Central memory CD8-positive, alpha-beta T cell (primary cell): ENCODE measurements at places on chromosomes 5 and 9.

GRCh38 chr9:114805670-114806525, at the start of gene TNFSF15:
Gene TNFSF15, minus strand, starts transcription at chr9:114806039. Its CDS starts 27 bp downstream, at chr9:114806012.
- peaks cover 41% of the 10 kb centered on the region for H3K4me1 ChIP-seq
- no peak within 1 kb of the TSS for H3K27ac ChIP-seq
- DNase-seq = no peak
- H3K27me3 ChIP-seq = no peaks in the 10 kb centered on the region

DNA sequence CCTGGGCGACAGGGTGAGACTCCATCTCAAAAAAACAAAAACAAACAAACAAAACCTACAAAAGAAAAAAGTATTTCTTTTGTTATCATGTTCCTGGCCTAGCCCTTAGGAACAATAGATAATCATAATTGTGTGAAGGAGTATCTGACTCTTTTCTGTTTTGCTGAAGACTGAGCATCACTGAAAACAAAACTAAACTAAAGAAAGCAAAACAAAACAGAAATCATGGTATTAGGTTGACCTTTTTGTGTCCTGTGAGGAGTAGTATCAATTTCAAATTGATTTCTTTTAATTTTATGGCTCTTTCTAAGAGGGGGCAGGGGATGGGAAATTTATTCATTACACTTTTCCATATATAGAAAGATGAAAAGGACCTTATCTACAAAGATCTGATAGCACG, 246.0 kb downstream of the YTHDC2 start:
- peaks cover 14% of the 10 kb centered on the region for H3K27me3 ChIP-seq
- H3K4me1 ChIP-seq = no peaks in the 10 kb centered on the region
- H3K27ac ChIP-seq = no peak overlapping the region
- no peak overlapping the region for H3K4me3 ChIP-seq
- no peaks in the 10 kb centered on the region for H3K36me3 ChIP-seq

DNA sequence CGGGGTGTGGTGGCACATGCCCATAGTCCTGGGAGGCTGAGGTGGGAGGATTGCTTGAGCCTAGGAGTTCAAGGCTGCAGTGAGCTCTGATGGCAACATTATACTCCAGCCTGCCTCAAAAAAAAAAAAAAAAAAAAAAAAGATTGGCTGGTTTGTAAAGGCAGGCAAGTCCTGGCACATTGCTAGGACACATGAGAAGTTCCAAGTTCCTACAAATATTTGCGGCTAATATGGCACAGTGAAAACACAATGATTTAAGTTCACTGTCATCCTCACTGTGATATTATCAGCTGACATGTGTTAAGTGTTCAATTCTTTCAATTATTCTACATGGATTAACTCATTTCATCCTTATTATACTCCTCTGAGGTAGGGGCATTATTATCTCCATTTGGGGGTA, 20.1 kb downstream of the TMEM268 start:
- no peaks in the 10 kb centered on the region for H3K4me1 ChIP-seq
- no peak overlapping the region for H3K4me3 ChIP-seq
- H3K27me3 ChIP-seq = no peaks in the 10 kb centered on the region
- DNase-seq = no peak
- H3K27ac ChIP-seq = no peak overlapping the region

GRCh38 chr9:112447283-112447761, 39.3 kb upstream of the KIAA1958 start:
- H3K27me3 ChIP-seq = no peaks in the 10 kb centered on the region
- DNase-seq = no peak
- no peaks in the 10 kb centered on the region for H3K36me3 ChIP-seq
- no peaks in the 10 kb centered on the region for H3K4me1 ChIP-seq

DNA sequence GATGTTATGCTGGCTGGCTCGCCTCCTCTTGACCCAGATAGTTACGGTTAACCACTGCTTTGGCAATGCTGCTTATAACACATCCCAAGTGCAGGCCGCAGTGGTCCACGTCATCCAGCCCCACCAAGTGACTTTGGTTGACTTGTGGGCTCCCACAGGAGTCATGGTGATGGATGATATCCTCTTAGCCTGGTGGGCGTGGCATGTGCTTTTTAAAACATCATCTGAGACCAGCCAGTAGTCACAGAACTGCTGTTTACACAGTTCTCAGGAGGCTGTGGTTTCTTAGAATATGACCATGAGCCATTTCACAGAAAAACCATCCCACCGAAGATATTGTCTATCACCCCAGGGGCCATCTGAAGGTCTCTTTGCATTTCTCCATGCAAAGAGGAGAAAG, 216.9 kb downstream of the SH3GL2 start:
- H3K4me3 ChIP-seq = no peak overlapping the region
- no peaks in the 10 kb centered on the region for H3K27me3 ChIP-seq
- no peaks in the 10 kb centered on the region for H3K36me3 ChIP-seq
- H3K4me1 ChIP-seq = no peaks in the 10 kb centered on the region
- no peak overlapping the region for H3K27ac ChIP-seq

- H3K4me3 ChIP-seq = peak within 1 kb of the TSS; percentile 80
- H3K36me3 ChIP-seq = peaks cover 6% of the 10 kb centered on the region
- no peak for DNase-seq
- peak within 1 kb of the TSS; percentile 51 for H3K27ac ChIP-seq
These were observed at the start of gene FGF18 for GRCh38 chr5:171418982-171419687. Gene FGF18, plus strand, starts transcription at chr5:171419647. Its CDS starts 553 bp downstream, at chr5:171420200.

DNA sequence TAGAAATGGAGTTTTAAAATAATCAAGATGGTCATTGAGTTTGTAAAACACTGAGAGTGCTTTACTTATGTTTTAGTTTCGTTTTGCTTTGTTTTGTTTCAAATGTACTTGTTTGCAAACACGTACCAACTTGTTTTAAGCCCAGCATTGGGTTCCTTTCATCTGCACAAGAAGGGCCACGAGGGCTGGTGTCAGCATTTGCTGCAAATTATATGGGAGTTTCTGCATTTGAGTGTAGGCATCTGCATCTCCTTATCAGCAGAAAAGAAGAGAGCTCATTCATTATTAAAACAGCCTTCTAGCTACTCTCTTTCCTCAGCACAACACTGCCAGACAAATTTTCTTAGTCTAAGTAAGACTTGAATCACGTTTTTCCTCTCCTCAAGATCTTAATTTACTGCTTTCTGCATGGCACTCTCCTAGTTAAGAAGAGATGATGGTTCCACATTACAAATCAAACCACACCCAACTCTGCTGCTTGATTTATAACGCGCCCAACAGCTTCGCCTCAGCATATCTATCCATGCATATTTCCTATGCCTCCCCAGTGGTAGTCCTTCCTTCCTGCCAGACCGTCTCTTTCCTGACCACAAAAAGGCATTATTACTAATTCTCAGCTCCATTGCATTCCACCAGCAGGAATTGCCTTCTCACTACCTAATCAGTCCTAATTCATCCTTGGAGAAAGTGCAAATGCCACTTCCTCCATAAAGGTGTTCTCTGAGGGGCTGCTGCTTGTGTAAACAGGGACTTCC, 95.2 kb upstream of the CAST start:
- H3K36me3 ChIP-seq = no peaks in the 10 kb centered on the region
- no peak overlapping the region for H3K27ac ChIP-seq
- peaks cover 10% of the 10 kb centered on the region for H3K4me1 ChIP-seq
- DNase-seq = no peak
- H3K27me3 ChIP-seq = no peaks in the 10 kb centered on the region

- no peak overlapping the region for H3K27ac ChIP-seq
- DNase-seq = no peak
- H3K4me1 ChIP-seq = no peaks in the 10 kb centered on the region
- H3K4me3 ChIP-seq = no peak overlapping the region
- H3K27me3 ChIP-seq = no peaks in the 10 kb centered on the region
These were observed 550.8 kb downstream of the CDH9 start for GRCh38 chr5:26487553-26487952.

DNA sequence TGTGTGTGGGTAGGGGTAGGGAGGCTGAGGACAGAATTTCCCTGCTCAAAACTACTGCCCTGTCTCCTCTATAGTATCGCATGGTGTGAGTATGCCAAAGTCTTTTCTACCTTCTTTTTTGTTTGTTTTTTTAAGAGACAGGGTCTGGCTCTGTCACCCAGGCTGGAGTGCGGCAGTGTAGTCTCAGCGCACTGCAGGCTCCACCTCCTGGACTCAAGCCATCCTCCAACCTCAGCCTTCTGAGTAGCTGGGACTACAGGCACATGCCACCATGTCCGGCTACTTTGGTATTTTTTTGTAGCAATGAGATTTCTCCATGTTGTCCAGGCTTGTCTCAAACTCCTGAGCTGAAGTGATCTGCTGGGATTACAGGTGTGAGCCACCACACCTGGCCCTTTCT, 2.5 kb downstream of the SRP19 start:
- H3K27me3 ChIP-seq = no peaks in the 10 kb centered on the region
- no peak for DNase-seq
- peak overlapping the region; percentile 91 for H3K4me3 ChIP-seq
- peak overlapping the region; percentile 73 for H3K27ac ChIP-seq

DNA sequence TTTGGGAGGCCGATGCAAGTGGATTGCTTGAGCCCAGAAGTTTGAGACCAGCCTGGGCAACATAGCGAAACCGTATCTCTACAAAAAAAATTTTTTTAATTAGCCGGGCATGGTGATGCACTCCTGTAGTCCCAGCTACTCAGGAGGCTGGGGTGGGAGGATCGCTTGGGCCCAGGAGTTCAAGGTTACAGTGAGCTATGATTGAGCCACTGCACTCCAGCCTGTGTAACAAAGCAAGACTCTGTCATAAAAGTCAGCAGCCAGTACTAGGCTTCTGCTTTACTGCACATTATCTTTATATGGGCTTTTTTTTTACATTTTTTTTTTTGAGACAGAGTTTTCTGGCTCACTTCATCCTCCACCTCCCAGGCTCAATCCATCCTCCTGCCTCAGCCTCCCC, 9.4 kb upstream of the HAVCR1 start:
- H3K4me1 ChIP-seq = no peaks in the 10 kb centered on the region
- DNase-seq = no peak
- no peaks in the 10 kb centered on the region for H3K36me3 ChIP-seq
- H3K4me3 ChIP-seq = no peak overlapping the region
- no peaks in the 10 kb centered on the region for H3K27me3 ChIP-seq

- H3K27ac ChIP-seq = no peak overlapping the region
- H3K36me3 ChIP-seq = no peaks in the 10 kb centered on the region
- no peak for DNase-seq
These were observed 186.1 kb downstream of the SNCAIP start for GRCh38 chr5:122498163-122498562.

DNA sequence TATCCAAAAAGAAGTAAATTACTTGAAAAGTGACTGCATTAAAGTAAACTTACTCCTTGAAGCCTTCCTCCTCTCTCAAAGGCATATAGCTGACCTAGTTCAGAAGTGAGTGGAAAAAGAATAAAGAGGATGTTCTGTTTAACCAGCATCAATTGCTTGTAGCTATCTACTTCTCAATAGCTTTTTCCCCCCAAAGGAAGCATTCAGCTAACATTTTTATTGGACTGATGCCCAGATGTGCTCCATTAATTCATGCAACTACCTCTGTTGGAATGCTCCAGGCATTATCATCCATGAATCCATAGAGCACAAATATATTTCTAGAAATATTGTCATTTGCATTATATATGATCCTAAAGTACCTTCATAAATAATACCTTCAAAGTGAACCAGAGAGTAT, 132.8 kb downstream of the RASEF start:
- H3K4me1 ChIP-seq = no peaks in the 10 kb centered on the region
- no peak for DNase-seq

- no peak overlapping the region for H3K4me3 ChIP-seq
- no peaks in the 10 kb centered on the region for H3K36me3 ChIP-seq
- H3K27me3 ChIP-seq = no peaks in the 10 kb centered on the region
- H3K4me1 ChIP-seq = no peaks in the 10 kb centered on the region
- no peak for DNase-seq
These were observed 15.1 kb downstream of the SPATA9 start for GRCh38 chr5:95667678-95668077.

GRCh38 chr5:83919071-83920041, 198.7 kb upstream of the HAPLN1 start:
- H3K27me3 ChIP-seq = no peaks in the 10 kb centered on the region
- DNase-seq = no peak
- H3K4me1 ChIP-seq = no peaks in the 10 kb centered on the region
- H3K4me3 ChIP-seq = no peak overlapping the region
- no peaks in the 10 kb centered on the region for H3K36me3 ChIP-seq

DNA sequence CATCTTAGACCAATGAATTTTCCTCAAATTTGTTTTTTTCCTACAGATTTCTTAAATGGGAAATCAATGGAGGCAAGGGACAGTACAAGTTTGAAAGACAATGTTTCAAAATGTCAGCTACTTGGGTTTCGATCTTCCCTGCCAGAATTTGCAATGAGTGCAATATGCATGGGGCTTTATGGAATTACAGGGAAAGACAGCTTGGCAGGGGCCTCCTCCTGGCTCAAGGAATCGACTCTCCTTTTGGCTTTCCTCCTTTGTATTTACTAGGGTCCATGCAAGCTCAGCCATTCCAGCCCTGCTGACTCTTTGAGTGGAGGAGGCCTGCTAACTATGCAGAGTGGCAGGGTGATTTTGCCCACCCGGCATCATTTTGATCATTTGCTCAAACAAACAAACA, 63.2 kb downstream of the MED27 start:
- DNase-seq = no peak
- peaks cover 4% of the 10 kb centered on the region for H3K36me3 ChIP-seq
- H3K27me3 ChIP-seq = no peaks in the 10 kb centered on the region

DNA sequence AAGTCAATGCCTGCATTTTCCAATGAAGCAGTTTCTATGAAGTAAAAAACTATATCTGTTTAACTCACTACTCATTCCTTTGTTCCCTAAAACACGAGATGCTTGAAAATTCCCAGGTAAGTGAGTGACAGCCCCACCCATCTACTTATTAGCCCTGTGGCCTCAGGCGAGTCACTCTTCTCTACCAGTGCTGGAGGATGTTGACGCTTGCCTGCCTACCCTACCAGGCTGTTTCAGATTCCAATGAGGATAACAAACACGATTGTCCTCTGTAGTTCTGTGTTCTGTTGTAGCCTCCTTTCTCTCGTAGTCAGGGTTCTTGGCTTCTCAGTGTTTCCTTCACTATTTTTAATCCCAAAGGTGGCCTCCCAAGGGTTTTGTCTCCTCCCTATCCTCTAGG, 388.8 kb downstream of the KDM4C start:
- no peaks in the 10 kb centered on the region for H3K27me3 ChIP-seq
- H3K4me1 ChIP-seq = peaks cover 46% of the 10 kb centered on the region
- H3K27ac ChIP-seq = peak overlapping the region; percentile 20
- no peak overlapping the region for H3K4me3 ChIP-seq
- no peak for DNase-seq

- peak overlapping the region; percentile 94 for H3K27ac ChIP-seq
- H3K27me3 ChIP-seq = no peaks in the 10 kb centered on the region
- DNase-seq = peak; percentile 40
- peaks cover 14% of the 10 kb centered on the region for H3K36me3 ChIP-seq
- H3K4me3 ChIP-seq = peak overlapping the region; percentile 82
- peaks cover 50% of the 10 kb centered on the region for H3K4me1 ChIP-seq
These were observed 557 bp upstream of the PHF2 start for GRCh38 chr9:93575796-93576257.

DNA sequence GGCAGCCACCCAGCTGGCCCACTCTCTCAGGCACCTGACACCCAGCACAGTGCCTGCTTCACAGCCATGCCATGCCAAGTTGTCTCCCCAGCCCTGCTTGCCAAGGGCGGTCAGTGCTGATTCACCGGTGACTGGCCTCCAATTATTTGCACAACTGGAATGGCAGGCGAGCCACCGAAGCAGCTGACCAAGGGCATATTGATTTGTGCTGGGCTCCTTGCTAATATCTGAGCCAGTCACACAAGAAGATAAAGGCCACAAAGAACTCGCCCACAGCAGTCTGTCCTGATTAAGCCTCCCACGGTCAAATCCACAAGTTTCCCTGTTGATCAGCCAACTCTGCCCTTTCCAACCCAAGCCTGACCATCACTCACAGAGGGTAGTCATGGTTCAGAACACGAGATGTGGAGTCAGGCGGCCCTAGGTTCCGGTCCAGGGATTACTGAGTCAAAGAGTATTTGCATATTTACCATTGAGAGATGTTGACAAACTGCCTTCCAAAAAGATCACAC, 6.4 kb upstream of the EEIG1 start:
- no peak for DNase-seq
- no peak overlapping the region for H3K27ac ChIP-seq
- no peaks in the 10 kb centered on the region for H3K27me3 ChIP-seq
